ENCODE measurements at places on chromosomes 6 and 20. TPM values are rescaled to one million over a fixed set of nuclear protein-coding genes. Genes with fewer than 3 reads are reported as not detected.

ARG1 gene
- not detected for total RNA-seq

HLA-DMB gene
- 1.3 TPM for total RNA-seq

ID4 gene
- total RNA-seq: 0.72 TPM

PLCB1 gene
- total RNA-seq: 0.58 TPM

WFDC10A gene
- total RNA-seq: not detected

SMLR1 gene
- total RNA-seq: not detected

ZC3H12D gene
- 0.08 TPM for total RNA-seq

FERMT1 gene
- total RNA-seq: 13.4 TPM

NRSN1 gene
- total RNA-seq: not detected

TAB2 gene
- 28.7 TPM for total RNA-seq

PNPLA1 gene
- total RNA-seq: not detected

TRIM31 gene
- 1.4 TPM for total RNA-seq

DLL1 gene
- total RNA-seq: 0.45 TPM

LY6G6C gene
- total RNA-seq: not detected

C20orf202 gene
- not detected for total RNA-seq

NRN1 gene
- total RNA-seq: 0.65 TPM

GINS1 gene
- total RNA-seq: 32.2 TPM

IGF2R gene
- 26.5 TPM for total RNA-seq

SAPCD1 gene
- total RNA-seq: 3.7 TPM

MEI4 gene
- not detected for total RNA-seq

REV3L gene
- 6.5 TPM for total RNA-seq

KCNK15 gene
- total RNA-seq: 0.32 TPM

POM121L2 gene
- total RNA-seq: not detected

MUC21 gene
- total RNA-seq: not detected

TULP1 gene
- total RNA-seq: not detected

HSF2 gene
- 7.8 TPM for total RNA-seq

ZNF391 gene
- total RNA-seq: 0.25 TPM

NMBR gene
- total RNA-seq: not detected

APCDD1L gene
- not detected for total RNA-seq

COL12A1 gene
- 5.7 TPM for total RNA-seq

HLA-DQA2 gene
- not detected for total RNA-seq

RAB44 gene
- 0.03 TPM for total RNA-seq

ARFGEF3 gene
- total RNA-seq: 0.58 TPM

SYCP2L gene
- 2.0 TPM for total RNA-seq

ZBTB12 gene
- 3.5 TPM for total RNA-seq

SIRPB1 gene
- total RNA-seq: 0.17 TPM
